ENCODE measurements at places on chromosomes 7 and 10.

GRCh38 chr10:129764011-129764900 lies 199.8 kb downstream of the EBF3 start:
- DNase-seq = no peak

DNA sequence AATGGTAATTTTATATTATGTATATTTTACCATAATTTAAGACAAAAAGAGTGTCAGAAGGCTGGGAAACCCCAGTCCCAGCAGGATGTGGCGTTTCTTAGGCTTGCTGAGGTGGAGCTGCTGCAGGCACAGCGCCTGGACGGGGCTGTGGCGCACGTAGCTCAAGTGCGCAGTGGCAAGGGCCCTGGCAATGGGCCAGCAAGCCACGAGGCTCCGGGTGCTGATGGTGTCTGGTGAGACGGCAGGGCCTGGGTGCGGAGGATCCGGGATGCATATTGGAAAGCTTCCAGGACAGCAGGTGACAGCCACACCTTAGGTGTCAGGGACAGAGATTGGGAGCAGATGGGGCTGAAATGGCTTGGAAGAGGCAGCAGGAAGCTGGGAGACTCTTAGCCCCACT lies 37.2 kb downstream of the CLEC2L start:
- DNase-seq = no peak

DNA sequence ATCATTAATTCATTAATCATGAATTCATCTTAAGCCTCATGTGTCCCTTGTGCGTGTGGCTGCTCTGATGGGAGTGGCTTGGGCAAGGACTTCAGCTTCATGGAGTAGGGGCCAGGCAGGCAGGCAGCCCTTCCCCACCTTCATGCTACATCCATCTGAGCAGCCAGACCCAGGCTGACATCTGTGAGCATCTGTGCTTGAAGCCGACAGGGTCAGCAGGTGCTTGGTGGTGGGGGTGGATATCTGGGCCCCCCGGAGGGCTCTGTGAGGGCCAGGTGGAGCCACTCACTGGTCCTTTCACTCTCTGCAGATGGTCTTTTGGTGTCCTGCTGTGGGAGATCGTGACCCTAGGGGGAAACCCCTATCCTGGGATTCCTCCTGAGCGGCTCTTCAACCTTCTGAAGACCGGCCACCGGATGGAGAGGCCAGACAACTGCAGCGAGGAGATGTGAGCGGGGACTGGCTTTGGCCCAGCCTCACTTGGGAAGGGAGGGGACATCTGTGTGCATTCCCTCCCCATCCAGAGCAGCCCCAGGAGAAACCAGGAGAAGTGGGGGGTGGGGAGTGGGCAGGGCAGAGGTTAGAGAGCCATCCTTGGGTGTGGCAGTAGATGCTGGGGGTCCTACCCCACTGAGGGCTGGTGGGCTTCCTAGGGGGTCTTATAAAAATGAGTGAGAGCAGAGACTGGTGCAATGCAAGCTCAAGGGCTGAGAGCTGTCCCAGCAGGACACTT lies 14.7 kb upstream of the CSGALNACT2 start:
- no peak for DNase-seq

- no peak for DNase-seq
These were observed 68.4 kb downstream of the CACNA2D1 start for GRCh38 chr7:82375129-82375528.

- DNase-seq = no peak
These were observed 38.8 kb upstream of the DNAH11 start for GRCh38 chr7:21504021-21504420.

GRCh38 chr10:61606959-61607907 lies 55.5 kb upstream of the CABCOCO1 start:
- DNase-seq = no peak

DNA sequence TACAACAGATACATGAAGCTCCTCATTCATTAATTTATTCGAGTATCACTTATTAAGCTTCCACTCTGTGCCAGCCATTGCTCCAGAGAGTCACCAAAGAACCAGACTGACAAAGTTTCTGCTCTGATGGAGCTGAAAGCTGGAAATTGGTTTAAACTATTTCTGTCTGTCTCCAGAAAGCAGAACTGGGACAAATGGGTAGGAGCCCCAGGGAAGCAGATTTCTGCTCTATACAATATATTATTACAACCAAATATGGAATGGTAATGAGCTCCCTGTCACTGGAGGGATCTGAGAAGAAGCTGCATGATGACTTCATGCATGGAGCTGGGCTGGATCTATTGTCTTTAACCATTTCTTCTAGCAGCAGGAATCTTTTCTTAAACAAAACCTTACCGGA lies 165.4 kb upstream of the ADO start:
- no peak for DNase-seq

GRCh38 chr10:107081644-107082043 lies 82.9 kb downstream of the SORCS1 start:
- DNase-seq = no peak

DNA sequence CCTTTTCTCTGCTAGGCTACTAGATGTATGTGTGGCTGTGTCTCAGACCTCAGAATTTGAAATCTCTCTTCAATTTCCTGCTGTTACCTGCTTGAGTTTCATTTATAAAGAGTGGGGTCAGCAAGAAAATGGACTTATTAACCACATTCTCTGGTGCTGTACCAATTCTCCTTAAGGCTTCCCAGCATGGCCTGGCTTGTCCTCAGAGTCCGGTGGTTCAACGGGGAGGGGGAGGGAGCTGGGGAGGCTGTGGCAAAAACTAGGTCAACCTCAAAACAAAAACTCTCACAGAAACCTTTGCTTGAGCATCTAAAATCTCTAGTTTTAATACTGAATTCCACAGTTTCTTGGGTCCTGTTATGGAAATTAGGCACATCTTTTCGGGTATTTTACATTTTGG lies 389.1 kb upstream of the COBL start:
- no peak for DNase-seq

GRCh38 chr10:69842020-69842419 lies 40.3 kb downstream of the COL13A1 start:
- DNase-seq = peak; percentile 39

GRCh38 chr7:157211690-157212089 lies 73.0 kb downstream of the UBE3C start:
- no peak for DNase-seq

DNA sequence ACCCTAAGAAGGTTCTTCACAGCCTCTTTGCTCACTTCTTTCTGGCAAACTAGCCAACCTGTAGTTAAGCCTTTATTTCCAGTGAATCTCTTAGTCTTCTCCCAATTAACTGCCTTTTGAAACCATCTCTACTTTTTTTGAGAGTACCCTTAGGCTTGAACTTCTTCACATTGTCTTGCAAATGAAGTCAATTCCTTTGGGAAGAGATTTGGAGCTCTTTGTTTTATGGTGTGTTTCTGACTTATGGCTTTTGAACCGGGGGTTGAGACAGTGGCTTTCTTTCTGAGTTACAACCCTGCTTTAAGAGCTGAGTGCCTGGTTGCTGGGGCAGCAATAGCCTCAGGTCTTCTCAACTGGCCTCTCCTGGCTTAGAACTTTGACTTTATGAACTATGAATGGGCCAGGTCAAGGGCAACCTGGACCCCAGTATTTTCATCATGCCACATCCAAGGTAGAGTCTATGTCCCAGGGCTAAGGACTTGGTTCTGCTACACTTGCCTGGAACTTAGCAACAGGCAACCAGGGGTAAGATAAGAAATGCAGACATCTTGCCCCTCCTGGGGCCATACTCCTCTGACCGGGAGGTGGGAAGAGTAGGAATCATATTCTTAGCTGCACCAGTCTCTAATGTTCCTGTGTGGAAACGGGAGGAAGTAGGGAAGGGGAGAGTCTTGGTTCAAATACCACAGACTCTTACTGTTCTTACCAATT lies 53.0 kb downstream of the SP4 start:
- DNase-seq = no peak

DNA sequence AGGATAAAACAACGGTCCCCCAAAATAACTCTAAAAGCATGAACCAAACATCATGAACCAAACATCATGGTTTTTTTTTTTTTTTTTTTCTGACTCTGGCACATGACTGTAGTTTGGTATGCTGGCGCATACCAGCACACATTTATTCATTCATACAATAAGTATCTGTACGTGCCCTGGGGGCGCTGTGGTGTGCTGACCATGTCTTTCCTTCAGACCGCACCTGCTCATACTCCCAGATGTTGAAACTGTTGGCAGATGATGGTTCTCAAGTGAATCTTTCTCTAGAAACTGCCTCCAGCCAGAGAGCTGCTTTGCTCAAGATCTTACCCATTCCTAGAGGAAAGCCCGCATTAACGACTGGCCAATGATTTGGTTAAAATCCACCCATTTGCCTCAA lies 114.7 kb upstream of the ANKRD30A start:
- no peak for DNase-seq

DNA sequence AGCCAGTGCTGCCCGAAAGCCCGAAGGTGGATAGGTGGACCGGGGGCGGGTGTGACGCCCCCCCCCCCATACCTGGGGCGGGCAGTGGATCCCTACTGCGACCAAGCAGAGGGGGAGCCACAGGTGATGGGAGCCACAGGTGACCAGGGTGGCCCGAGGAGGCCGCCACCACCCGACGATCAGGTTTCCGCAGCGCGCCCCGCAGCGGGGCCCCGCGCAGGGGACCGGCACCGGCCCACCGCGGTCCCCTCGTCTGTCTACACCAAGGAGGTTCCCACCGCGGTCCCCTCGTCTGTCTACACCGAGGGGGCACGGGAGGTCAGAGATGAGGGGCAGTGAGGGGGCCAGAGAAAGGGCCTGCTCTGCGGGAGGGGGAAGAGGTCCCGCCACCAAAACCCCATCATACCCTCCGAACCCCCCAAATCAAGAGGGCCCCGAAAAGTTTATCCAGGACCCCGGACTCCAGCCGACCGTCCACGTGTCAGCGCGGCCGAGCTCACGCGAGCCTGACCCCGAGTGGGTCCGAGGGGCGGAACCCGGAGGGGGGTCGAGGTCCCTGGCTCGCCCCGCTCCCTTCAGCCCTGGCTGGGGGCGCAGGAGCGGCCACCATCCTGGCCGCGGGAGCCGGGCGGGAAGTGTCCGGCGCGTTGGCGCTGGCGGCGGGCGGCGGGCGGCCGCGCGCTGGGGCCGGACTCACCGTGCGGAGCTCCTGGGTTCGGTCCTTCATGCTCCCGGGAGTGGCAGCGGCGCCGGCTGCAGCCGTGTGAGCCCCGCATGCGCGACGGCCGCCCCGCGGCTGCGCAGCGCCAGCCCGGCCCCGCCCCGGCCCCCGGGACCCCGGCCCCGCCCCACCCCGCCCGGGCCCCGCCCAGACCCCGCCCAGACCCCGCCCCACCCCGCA lies at the start of gene STX1A:
Gene STX1A, minus strand, starts transcription at position 765 of the 901 bp plus-strand sequence. Its CDS starts 38 bp downstream, at position 727.
- DNase-seq = peak; percentile 57

- no peak for DNase-seq
These were observed 156.3 kb downstream of the CCDC71L start for GRCh38 chr7:106504645-106505044.

- DNase-seq = no peak
These were observed 114.0 kb downstream of the GRID1 start for GRCh38 chr10:86252556-86252955.

DNA sequence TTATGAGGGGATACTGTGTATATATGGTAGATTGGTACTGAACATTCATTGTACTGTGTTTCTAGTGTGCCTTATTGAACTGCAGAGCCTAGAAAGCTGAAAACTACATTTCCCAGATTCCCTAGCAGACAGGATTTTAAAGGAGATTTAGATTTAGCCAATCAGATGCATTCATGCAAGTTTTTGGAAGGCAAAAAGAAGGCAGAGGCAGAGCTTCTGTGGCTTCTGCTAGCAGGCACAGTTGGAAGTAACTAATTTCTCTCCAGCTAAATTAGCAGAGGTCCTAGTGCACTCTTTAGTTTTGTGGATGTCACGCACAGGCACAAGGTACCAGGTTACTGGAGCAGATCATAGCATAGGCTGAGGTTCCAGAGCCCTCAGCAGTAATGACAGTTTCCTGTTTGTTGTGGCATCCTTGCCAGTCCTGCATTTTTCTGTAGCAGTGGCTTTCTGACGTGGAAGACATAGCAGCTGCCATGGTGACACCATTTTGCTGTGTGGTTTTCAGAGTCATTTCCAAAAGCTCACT lies 83.7 kb upstream of the CCDC71L start:
- DNase-seq = no peak

GRCh38 chr10:80455461-80456349 lies 1.6 kb downstream of the TSPAN14 start:
- no peak for DNase-seq

GRCh38 chr10:45183174-45183573 lies 132.2 kb downstream of the OR13A1 start:
- DNase-seq = no peak

DNA sequence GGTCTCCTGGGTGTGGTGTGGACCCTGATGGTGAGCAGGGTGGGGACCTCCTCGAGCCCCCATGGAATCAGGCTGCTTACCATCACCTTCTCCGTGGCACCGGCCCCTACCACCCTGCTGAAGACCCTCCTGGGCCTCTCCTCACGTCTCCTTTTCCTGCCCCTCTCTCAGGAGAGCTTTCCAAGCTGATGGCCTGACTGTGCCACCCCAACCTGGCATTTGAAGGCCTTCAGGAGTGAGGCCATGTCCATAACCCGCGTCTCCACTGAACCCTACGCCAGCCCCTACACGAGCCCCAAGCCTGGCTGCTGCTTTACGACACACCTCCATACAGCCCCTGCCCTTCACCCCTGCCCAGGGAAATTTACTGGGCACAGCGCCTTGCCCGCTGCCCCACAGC lies 55.4 kb downstream of the ZRANB1 start:
- DNase-seq = no peak

DNA sequence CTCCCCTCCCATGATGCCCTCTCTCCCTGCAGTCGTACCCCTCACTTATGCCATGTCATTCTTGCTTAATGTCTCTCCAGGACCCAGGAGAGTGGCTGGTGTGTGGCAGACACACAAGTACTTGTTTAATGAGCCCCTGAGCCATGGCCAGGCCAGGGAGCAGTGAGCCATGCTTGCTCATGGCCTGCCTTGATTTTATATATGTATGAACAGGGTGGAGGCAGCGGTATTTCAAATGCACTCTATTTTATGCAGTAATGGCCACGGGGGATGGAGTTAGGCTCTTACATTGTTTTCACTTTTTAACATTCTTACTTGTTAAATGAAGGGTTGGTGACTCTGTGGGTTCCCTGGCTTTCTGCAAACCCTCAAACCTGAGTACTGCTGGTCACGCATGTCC lies 144.8 kb downstream of the FANK1 start:
- DNase-seq = no peak
